SHP77 treated with DMSO at 0.1 percent for 48 hours (cell line): ENCODE measurements at places on chromosomes 1 and 21.

GRCh38 chr1:7640350-7640749 is 130.7 kb upstream of the VAMP3 start:
- DNase-seq = no peak

DNA sequence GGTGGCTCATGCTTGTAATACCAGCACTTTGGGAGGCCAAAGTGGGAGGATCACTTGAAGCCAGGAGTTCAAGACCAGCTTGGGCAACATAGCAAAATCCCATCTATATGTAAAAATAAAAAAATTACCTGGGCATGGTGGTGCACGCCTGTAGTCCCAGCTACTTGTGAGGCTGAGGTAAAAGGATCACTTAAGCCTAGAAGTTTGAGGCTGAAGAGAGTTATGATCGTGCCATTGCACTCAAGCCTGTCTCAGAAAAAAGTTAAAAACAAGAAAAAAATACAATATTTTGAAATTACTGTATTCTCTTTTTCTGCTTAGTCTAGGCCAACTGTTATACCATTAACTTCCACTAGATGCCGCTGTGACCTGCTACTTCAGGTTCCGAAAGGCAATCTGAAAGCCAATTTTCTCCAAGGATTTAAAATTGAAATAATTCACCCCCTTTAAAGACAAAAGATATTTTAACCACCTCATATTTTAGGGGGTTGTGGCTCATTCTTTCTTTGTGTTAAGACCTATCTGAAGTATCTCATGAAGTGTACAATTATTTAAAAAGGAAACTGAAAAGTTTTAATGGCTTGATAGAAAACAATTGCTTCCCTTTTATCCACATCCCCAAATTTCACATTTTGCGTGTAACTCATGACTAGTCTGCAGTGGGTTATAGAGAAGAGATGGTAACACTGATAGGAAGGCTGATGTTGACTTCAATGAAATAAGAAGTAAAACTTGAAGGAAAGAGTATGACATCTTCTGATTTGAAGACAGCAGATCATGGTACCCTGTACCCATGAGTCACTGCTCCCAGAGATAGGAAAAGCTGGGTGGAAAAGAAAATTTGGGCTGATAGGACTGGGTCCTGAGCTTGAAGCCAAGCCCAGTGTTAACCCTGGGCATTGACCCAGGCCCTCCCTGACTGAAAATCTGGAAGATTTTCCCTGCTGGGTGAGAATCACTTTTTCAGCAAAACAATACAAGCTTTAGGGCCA is 24.4 kb upstream of the CLDN14 start:
- DNase-seq = no peak

GRCh38 chr1:65467536-65467935 is 47.1 kb downstream of the LEPR start:
- DNase-seq = peak; percentile 3

- DNase-seq = no peak
These were observed 36.7 kb downstream of the CAPN2 start for GRCh38 chr1:223748773-223749733.

DNA sequence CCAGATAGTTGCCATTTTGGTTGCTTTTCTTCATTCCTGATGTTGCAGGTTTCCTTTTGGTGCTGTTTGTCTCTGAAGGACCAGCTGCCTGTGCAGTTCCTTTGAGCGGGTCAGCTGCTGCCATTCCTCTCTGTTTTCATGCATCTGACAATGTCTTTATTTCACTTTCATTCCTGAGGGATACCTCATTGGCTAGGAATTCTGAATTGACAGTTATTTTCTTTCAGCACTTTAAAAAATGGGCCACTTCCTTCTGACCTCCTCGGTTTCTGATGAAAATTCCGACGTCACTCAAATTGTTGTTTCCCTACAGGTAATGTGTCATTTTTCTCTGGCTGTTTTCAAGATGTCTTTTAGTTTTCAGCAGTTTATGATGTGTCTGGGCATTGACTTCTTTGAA is 24.8 kb downstream of the CCSAP start:
- DNase-seq = no peak

- DNase-seq = no peak
These were observed 229.5 kb downstream of the TOMM20 start for GRCh38 chr1:234899041-234899729.

DNA sequence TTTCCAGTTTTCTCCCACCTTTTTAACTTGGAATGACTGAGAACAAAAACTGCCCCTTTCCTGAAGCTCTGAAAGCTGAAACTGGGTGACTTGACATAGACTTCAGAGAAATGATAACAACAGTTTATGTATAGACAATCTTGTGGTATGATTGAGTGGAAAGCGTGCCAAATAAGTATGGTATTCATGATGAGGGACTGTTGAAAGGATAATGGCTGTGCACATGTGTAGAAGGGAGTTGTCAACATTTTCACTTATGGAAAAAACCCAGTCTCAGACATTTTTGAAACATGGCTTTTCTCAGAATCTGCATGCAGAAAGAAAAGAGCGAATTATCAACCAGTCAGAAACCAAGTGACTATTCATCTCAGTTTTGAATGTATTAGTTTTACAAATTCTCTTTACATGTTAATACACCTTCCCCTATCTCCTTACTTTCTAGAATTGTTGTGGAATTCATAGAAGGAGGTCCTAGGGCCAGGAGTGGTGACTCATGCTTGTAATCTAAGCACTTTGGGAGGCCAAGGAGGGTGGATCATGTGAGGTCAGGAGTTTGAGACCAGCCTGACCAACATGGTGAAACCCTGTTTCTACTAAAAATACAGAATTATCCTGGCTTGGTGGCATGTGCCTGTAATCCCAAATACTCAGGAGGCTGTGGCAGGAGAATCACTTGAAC is 261.2 kb downstream of the S1PR1 start:
- no peak for DNase-seq

DNA sequence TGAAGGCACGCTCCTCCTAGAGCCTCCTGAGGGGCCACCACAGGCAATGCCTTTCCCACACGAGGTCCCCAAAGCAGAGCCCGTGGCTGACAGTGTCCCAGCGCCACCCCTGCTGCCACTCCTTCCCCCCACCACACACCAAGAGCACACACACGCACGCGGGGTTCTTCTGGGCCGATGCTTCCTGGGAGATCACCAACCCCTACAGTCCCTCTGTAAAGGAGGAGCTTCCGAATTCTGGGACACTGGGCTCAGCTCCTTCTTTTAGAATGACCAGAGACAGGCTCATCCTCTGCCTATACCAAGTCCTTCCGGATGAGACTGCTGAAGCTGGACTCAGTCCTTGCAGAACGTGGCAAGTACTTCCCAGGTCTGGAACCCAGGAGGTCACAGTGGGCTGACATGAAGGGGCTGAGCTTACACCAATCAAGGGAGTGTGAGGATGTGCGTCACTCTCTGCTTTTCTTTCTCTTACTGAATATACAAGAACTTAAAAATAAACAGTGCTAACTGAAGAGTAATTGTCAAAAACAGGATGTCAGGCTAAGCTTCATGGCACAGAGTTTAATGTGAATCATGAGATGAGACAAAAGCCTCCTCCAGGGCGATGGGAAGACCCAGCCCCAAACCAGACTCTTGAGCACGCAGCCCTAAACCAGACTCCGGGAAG is 12.7 kb downstream of the SSU72 start:
- DNase-seq = no peak

- no peak for DNase-seq
These were observed 655 bp downstream of the COL6A1 start for GRCh38 chr21:45982092-45982757.

DNA sequence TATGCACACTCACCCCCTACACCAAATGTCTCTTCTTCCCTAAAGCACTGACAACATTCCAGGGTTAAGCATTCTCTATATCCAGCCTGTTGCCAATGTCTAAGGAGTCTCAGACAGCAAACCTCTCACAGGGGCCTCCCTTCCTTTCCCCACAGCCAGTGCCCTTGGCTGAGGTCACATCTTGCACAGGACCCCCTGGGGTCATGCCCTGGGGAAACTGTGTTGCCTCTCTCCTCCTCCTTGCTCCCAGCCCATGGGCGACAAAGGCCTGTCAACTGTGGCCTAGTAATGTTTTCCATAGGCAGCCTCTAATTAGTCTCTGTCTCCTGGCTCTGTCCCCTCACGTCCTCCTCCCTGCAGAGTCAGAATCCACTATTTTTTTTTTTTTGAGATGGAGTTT is 54.6 kb downstream of the NENF start:
- no peak for DNase-seq

DNA sequence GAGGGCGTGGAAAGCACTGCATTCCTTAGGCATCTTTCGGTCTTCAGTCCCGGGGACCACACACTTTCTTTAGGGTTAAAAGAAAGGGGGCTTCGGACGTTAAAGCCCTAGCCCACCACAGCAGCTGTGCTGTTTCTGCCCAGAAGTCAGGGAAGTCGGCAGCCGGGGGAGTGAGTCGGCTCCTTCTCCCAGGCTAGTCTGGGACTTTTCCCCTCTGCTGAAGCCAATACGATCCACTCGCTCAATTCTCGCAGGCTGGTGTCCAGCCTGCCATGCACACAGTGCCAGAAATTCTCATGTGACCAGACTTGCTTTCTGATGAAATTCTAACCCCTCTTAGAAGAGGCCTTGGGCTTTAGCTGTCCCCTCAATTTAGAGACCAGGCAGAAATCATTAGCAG is 67.7 kb downstream of the BCAR3 start:
- DNase-seq = peak; percentile 43

DNA sequence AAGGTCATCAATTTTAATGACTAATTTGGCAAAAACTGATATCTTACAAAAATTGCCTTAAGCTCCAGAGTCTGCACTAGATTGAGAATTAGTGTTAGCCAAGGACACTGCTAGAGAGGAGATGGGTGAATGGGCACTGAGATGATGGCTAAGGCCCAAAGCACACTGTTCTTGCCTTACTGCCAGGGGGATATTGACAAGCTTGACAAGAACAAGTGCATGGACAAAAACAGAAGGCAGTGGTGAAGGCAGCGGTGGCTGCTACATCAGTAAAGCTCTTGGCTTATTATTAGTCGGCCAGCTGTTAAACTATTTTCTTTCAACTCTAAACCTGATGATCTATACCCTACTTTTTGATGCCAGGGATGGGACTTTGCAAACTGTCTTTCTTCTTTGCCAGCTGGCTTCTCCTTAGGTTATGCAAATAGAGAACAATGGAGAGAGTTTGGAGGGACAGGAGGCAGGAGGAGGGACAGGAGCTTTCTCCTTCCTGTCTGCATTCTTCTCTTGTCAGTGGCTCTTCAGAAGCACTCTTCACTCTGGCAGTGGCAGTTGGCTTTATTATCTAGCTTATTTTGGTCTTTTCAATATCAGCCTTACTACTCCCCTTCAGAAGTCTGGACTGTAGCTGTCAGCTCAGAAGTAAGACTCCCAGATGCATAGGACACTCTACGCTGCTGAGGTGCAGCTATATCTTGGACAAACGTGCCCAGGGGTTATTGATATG is 853.5 kb upstream of the TMPRSS15 start:
- no peak for DNase-seq

GRCh38 chr1:204563780-204564179 is 47.6 kb downstream of the MDM4 start:
- DNase-seq = no peak

- DNase-seq = no peak
These were observed 91.4 kb upstream of the TPTE start for GRCh38 chr21:10430005-10430404.

DNA sequence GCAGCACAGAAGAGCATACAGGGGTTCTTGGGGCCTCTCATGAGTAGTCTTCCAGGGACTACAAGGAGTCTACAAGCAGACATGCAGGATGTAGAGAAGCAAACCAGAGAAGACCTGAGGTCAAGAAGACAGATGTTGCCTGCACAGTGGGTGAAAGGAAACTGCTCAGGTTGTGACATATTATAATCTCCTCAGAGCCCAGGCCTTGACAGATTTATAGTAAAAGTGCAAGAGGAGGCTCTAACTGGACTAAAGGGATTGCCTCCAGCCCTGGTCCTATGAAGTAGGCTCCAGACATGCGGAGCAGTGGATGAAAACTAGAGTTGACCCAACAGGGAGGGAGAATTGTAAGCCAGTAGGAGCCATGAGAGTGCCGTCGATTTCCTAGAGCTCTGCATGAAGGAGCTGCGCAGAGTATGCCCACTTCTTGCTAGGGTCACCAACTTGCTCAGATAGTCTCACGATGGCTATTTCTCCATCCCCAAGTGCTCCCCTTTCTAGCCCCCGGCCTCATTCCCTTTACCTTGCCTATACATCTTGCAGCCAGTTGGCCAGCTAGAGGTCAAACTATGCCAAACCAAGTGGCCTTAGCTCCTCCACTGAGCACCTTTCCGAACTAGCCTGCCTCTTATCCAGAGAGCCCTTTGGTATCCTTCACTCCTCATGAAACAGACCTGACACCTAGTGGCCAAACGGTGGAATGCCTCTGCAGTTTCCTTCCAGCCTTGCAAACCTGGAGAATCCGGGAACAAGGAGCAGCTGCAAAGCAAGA is 36.2 kb upstream of the IPO9 start:
- peak; percentile 54 for DNase-seq

GRCh38 chr1:37394574-37395464 is 79.6 kb upstream of the ZC3H12A start:
- DNase-seq = no peak

DNA sequence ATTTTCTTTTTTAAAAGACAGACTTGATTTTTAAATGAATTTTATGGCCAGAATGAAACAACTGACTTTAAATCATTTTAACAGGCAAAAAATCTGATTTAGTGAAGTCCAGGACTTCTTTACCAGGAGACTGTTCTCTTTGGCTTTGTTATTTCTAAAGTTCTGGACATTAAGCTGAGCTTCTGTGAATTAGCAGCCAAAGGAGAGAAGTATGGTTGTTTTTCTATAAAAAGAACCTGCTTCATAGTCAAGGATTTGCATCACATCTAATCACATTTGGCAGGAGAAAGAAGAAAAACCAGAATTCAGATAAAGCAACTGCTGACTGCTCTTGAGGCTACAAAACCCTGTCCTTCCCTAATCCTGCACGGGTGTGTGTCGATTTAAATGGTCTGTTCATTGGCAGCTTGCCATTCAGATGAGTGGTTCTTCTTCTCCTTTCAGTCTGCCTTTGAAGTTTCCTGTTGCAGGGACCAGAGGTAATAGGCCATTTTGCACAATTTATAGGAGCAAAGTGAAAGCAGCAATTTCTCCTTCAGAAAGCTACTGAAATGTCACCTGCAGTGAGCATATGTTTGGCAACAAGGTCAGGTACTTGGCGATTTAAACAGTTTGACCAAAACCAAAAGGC is 215.4 kb downstream of the OLFM3 start:
- DNase-seq = peak; percentile 76

DNA sequence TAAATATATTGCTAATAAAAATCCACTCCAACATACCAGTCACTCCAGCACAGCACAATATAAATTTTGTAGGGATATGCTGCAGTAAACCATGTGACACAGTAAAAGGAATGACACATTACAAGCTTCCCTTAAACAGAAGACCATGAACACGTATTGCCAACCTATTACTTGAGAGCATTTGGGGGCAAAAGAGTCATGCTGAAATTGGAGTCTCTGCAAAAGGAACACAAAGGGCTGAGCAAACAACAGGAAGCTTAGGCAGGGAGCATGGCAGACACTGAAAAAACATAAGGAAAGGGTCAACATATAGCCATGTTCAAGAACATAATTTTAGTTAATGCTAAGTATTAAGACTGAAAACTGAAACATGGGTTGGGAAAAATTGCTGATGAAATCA is 214.5 kb downstream of the SMYD3 start:
- DNase-seq = peak; percentile 5
